Urinary bladder (tissue), 4 donors: ENCODE measurements at places on chromosomes 5 and 9. TPM values are rescaled to one million over a fixed set of nuclear protein-coding genes. Genes with fewer than 3 reads are reported as not detected.

The BICD2 gene
- 30.4 TPM for polyA plus RNA-seq

The SPOCK1 gene
- 11.2 TPM for polyA plus RNA-seq

The C1QTNF3 gene
- 4.4 TPM for polyA plus RNA-seq

The PCDHB3 gene
- 1.3 TPM for polyA plus RNA-seq

The PCDHAC1 gene
- polyA plus RNA-seq, result 0.13 TPM

The STC2 gene
- polyA plus RNA-seq, result 8.9 TPM

The UIMC1 gene
- 36.3 TPM for polyA plus RNA-seq

The NR5A1 gene
- polyA plus RNA-seq, result not detected

The IL9 gene
- not detected for polyA plus RNA-seq

The NR6A1 gene
- polyA plus RNA-seq, result 0.29 TPM

The HRCT1 gene
- 15.8 TPM for polyA plus RNA-seq

The DNAJC25 gene
- polyA plus RNA-seq, result 8.3 TPM

The EGR1 gene
- polyA plus RNA-seq, result 438 TPM

The ABO gene
- polyA plus RNA-seq, result 1.9 TPM
